ENCODE measurements at places on chromosomes 7 and 10.
A peak's percentile ranks its signal among the peaks of the same experiment; 100 is the strongest.

- DNase-seq = no peak
Measured at GRCh38 chr7:44291066-44291732, 34.2 kb downstream of the CAMK2B start.

DNA sequence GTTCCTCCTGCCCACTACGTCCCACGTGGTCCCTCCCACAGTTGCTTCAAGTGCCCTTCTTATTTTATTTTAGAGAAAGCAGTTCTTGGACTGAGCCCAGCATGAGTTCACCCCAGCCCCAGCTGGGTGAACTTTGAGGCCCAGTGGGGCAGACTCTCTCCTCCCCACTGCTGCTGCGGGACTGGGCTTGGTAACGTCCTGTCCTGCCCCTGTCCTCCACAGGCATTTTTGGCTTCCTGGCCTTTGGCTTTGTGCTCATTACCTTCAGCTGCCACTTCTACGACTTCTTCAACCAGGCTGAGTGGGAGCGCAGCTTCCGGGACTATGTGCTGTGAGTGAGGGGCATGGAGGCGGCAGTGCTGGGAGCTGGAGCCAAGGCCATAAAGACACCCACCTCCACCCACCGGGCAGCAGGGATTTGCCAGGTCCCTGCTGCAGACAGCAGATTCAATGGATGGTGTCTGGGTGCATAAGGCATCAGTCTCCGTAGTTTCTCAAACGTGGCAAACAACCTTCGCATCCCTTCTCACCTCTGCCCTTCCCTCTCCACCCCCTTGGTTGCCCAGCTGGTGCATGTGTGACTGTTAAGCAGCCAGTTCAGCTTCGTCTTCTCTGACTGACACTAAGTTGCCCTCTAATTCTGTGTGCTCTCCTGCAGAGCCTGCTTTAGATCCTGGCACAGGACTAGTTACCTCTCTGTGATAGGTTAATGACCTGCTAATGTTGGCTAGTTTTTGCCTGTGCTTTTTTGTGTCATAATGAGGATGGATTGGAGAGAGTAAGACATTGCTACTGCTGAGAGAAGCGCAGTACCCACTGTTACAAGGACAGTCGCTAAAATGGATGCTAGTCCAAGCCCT, 15.5 kb upstream of the AHCYL2 start:
- DNase-seq = no peak

DNA sequence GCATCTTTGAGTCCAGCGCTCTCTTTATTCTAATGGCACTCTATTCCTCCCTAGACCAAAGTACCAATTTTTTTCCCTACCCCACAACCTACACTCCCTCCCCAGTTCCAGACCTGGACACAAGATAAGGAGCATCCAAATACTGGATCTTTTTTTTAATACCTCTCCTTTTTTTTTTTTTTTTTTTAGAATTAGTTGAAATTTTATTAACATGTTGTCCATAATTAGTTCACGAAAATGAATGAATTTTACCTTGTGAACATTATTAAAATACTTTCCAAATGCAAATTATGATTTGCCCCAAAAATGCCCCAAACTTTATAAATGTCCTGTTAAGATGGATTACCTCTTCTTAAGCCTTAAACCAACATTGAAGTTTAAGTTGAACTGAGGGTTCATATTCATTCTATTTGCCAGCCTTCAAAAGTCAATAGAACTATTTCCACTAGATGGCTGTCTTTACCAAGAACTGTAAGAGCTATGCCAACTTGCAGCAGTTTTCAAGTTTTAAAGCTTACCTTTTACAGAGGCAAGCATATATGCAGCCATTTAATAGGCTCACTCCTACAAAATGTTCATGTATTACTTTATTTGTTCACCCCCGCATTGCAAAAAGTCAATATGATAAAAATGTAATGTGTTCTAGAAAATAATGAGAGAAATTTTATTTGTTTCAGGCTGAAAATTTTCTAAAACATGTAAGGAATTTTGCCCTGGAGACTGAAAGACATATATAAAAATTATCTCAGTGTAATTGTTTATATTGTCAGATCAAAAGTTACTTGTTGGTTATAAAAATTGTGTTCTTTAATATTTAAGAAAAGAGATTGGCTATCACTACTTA, 39.7 kb upstream of the TNKS2 start:
- peak; percentile 47 for DNase-seq

DNA sequence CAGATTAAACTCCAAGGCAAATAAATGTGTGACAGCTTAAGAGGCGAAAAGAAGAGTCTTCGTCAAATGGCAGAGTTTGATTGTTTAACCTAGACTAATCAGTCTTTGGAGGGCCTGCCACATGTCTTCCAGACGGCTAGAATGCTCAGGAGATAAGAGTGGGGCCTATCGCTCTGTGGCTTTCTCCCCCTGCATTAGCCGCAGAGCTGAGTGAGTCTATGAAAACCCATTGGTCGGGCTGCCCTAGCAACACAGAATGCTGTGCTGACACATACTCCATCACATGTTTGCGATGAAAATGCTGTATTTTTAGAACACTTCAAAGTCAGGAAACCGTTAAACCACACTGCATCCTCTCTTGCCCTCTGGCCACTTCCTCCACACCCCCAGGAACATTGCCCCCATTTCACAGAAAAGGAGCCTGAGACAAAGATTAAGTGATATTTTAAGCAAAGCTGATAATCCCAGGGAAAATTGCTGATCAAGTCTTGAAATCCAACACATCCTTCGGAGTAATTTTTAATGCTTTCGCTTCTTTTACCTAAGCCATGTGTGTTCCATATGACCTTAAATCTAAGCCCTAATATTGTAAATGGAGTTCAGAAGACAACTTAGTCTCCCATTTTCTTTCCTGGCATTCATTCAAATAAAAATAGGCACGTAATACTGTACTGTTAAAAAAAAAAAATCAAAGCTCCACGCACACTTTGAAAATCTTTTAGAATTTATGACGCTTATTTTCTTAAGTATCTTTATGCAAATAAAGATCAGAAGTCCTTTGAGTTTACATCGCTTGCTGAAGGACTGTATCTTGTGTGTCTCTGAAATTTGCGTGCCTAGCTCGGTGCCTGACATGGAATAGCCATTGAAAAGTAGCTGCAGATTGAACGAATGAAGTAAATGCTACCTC, 161.2 kb downstream of the CELF2 start:
- DNase-seq = peak; percentile 96

DNA sequence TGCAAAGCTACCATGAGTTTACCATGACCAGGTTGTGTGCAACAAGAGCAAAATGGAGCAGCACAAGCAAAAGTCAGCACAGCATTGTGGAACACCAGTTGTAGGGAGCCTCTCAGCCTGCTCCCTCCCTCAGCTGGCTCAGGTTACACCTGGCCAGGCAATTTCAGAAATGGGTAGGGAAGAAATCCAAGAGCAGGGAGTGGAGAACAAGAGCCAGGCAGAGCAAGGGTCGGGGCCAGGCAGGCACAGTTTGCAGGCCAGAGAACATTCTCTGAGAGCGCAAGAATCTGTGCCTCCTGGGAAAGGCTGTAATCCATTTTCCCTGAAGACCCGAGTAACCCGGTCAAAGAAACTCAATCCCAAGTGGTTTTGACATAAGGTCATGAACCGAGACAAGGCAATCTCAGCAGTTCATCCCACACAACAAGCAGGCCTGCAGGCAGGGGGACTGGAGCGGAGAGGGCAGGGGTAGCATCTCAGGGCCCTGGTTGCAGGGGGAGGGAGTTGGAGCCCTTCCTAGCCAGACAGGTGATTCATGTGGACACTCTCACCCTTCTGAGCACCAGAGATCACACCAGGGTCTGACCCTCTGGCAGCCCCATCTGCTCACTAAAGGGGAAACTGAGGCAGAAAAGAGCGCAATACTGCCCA, 258.4 kb downstream of the PLXNA4 start:
- no peak for DNase-seq

DNA sequence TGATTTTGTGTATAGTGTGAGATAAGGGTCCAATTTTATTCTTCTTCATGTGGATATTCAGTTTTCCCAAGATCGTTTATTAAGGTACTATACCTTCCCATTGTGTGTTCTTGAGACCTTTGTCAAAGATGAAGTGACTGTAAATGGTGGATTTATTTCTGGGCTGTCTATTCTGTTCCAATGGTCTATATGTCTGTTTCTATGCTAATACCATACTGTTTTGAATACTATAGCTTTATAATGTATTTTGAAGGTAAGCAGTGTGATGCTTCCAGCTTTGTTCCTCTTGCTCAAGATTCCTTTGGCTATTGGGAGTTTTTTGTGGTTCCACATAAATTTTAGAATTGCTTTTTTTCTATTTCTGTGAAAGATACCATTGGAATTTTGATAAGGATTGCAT, 8.7 kb upstream of the VWDE start:
- DNase-seq = no peak

- no peak for DNase-seq
Measured at GRCh38 chr10:93695740-93696139, 6.7 kb downstream of the FRA10AC1 start.

GRCh38 chr7:82757-83155, 109.6 kb upstream of the FAM20C start:
- no peak for DNase-seq

GRCh38 chr10:123475466-123475865, 190.7 kb upstream of the GPR26 start:
- no peak for DNase-seq
